ENCODE measurements at places on chromosomes 16 and 17.
A peak's percentile ranks its signal among the peaks of the same experiment; 100 is the strongest.

GRCh38 chr17:4090898-4091297 is 51.9 kb downstream of the ZZEF1 start:
- H3K4me1 ChIP-seq, result no peaks in the 10 kb centered on the region
- H3K27me3 ChIP-seq, result no peaks in the 10 kb centered on the region
- no peak overlapping the region for H3K27ac ChIP-seq

GRCh38 chr16:69239851-69240250 is 52.9 kb downstream of the SNTB2 start:
- H3K27ac ChIP-seq, result no peak overlapping the region
- no peak for DNase-seq
- no peak overlapping the region for H3K4me3 ChIP-seq
- peaks cover 3% of the 10 kb centered on the region for H3K4me1 ChIP-seq

- peaks cover 19% of the 10 kb centered on the region for H3K4me1 ChIP-seq
- no peaks in the 10 kb centered on the region for H3K27me3 ChIP-seq
- H3K36me3 ChIP-seq, result peaks cover 2% of the 10 kb centered on the region
- H3K27ac ChIP-seq, result no peak overlapping the region
- DNase-seq, result no peak
These were observed 72.7 kb downstream of the N4BP1 start for GRCh38 chr16:48537275-48537674.

GRCh38 chr16:26905336-26905735 is 161.4 kb upstream of the C16orf82 start:
- peak; percentile 44 for DNase-seq
- H3K36me3 ChIP-seq, result no peaks in the 10 kb centered on the region
- H3K4me3 ChIP-seq, result no peak overlapping the region
- no peaks in the 10 kb centered on the region for H3K27me3 ChIP-seq
- H3K27ac ChIP-seq, result no peak overlapping the region
- H3K4me1 ChIP-seq, result no peaks in the 10 kb centered on the region

- H3K4me1 ChIP-seq, result peaks cover 24% of the 10 kb centered on the region
- peak overlapping the region; percentile 93 for H3K27ac ChIP-seq
- no peak for DNase-seq
- H3K27me3 ChIP-seq, result no peaks in the 10 kb centered on the region
These were observed 5.2 kb downstream of the TBX4 start for GRCh38 chr17:61457226-61457983.

DNA sequence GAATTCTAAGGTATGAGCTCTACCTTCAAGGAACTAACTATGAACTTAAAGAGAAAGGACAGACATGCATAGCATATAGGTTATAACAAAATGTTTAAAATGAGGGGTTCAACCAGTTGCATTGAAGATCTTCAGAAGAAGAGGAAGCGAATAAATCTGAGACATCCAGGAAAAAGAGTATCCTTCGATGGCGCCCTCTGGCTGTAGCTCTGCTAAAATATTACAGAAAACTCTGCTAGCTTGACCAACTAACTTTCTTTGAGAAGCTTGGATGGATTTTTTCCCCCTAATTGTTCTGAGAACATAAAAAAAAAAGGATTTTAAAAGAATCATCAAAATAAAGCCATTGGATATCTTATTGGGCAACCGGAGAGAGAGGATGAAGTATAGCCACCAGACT is 659.9 kb upstream of the SOX9 start:
- no peaks in the 10 kb centered on the region for H3K36me3 ChIP-seq
- no peaks in the 10 kb centered on the region for H3K4me1 ChIP-seq

DNA sequence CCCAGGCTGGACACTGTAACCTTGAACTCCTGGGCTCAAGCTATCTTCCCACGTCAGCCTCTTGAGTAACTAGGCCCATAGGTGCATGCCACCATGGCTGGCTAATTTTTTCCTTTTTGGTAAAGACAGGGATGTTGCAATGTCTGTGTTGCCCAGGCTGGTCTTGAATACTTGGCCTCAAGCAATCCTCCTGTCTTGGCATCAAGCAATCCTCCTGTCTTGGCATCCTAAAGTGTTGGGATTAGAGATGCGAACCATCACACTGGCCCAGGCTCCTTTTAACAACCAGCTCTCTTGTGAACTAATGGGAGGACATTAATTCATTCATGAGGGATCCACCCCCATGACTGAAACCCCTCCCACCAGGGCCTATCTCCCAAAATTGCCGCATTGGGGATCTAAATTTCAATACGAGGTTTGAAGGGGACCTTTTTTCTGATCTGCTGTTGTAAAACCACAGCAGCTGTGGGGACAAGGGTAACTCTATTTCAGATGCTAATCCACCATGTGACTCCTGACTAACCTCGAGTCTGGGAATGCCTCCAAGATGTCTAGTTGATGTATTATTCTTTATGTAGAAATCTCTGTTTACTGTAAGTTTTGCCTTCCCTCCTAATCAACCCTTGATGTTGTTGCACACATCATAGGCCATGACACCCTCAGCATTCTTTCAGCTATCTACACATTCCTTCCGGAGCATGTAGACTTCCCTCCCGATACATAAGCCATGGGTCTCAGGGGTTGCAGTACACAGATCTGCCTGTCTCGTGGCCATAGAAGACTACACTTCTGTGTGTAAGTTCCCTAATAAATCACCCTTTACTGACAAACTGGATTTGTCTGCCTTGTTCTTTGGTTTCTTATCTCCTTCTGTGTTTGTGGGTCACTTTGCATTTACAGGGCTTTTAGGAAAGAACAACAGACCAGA is 37.6 kb downstream of the RNF112 start:
- peaks cover 5% of the 10 kb centered on the region for H3K27me3 ChIP-seq
- DNase-seq, result peak; percentile 98
- H3K4me3 ChIP-seq, result no peak overlapping the region
- peaks cover 20% of the 10 kb centered on the region for H3K4me1 ChIP-seq

DNA sequence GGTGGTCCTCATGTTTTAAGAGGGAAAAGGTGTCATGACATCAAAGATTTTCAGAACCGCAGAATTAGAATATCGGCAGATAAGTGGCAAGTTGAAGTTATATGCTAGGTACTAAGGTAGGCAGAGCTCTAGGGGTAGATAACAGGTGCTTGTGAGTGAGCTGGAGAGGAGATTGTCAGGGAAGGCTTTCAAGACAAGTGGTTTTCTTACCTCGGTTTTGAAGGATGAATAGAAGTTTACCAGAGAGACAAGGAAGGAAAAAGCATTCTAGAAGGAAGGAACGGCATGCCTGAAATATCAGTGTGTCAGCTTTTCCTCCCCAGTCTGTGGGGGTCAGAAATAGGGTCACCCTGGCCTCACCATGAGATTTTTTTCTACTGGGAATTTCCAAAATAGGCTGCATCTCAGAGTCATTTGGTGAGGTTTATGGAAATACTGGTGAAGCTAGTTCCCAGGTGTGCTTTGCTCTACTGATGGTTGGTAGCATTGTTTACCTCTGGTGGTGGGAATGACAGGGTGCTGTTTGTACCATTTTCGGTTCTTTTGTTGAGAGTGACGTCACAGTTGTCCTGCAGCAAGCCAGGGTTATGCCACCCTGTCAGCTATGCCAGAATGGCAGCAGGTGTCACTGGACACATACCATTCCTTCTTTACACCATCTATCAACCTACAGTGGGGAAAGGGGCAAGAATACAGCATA is 112.5 kb downstream of the MSI2 start:
- H3K4me1 ChIP-seq, result no peaks in the 10 kb centered on the region
- H3K27ac ChIP-seq, result no peak overlapping the region
- H3K36me3 ChIP-seq, result no peaks in the 10 kb centered on the region
- DNase-seq, result no peak

GRCh38 chr17:80005360-80006338 is 30.0 kb downstream of the TBC1D16 start:
- H3K4me3 ChIP-seq, result no peak overlapping the region
- no peaks in the 10 kb centered on the region for H3K27me3 ChIP-seq
- peak; percentile 38 for DNase-seq
- H3K4me1 ChIP-seq, result no peaks in the 10 kb centered on the region
- no peak overlapping the region for H3K27ac ChIP-seq

DNA sequence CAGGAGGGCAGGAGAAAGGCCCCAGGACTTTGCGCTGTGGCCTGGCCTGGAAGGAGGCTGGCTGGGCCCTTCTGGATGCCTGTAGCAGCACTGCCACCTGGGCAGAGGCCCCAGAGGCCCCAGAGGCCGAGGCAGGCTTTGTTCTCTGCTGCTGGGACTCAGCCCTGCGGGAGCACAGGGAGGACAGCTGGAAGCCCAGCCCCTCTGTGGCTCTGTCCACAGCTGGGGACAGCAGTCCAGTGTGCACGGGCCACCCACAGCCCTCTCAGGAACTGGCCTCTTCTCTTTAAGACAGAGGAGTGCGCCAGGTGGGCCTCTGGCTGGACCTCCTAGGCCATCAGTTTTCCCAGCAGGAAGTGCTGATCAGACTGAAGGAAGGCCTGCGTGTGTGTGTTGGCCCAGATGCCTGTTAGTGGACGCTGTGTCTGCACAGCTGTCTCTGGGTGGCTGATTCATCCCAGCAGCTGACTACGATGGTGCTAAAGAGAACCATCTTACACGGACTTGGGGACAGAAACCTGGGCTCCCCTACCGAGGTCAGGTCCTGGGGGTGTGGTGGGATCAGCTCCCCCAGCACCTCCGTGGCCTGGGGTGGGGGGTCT is 26.9 kb upstream of the ZNF750 start:
- no peaks in the 10 kb centered on the region for H3K27me3 ChIP-seq
- peaks cover 11% of the 10 kb centered on the region for H3K4me1 ChIP-seq

DNA sequence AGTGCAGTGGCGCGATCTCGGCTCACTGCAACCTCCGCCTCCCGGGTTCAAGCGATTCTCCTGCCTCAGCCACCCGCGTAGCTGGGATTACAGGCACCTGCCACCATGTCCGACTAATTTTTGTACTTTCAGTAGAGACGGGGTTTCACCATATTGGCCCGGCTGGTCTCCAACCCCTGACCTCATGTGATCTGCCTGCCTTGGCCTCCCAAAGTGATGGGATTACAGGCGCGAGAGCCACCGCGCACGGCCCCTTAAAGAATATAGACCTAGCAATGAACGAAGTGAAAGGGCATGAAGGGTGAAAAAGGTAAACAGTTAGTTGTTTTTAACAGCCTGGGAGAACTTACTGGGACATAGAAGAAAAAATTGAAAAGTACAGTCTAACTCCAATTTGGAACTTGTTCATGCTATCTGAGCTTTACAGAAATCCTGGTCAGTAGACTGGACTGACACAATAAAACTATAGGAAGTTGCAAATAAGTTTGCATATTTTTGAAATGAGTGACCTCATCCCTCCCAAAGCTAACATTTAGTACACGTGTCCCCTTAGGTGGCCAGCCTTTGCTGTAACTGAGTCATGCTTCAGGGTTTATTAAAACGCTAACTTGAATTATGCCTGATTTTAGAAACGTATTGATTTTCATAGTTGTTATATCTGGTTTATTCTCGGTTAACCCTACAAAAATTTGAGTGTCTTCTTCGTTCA is 1.8 kb downstream of the COG1 start:
- H3K36me3 ChIP-seq, result peaks cover 20% of the 10 kb centered on the region
- peak overlapping the region; percentile 17 for H3K4me3 ChIP-seq
- peak; percentile 74 for DNase-seq
- peaks cover 6% of the 10 kb centered on the region for H3K4me1 ChIP-seq
- H3K27me3 ChIP-seq, result no peaks in the 10 kb centered on the region

GRCh38 chr17:13102477-13102876 is 84.7 kb upstream of the ELAC2 start:
- H3K27ac ChIP-seq, result no peak overlapping the region
- no peak for DNase-seq
- no peak overlapping the region for H3K4me3 ChIP-seq
- H3K36me3 ChIP-seq, result no peaks in the 10 kb centered on the region

- H3K27ac ChIP-seq, result no peak overlapping the region
- H3K27me3 ChIP-seq, result peaks cover 16% of the 10 kb centered on the region
- DNase-seq, result no peak
- peak overlapping the region; percentile 52 for H3K4me3 ChIP-seq
- no peaks in the 10 kb centered on the region for H3K4me1 ChIP-seq
These were observed 6.9 kb downstream of the USP6 start for GRCh38 chr17:5122586-5123342.

GRCh38 chr16:72875291-72876031 is 172.5 kb downstream of the ZFHX3 start:
- H3K36me3 ChIP-seq, result peaks cover 2% of the 10 kb centered on the region
- no peak for DNase-seq
- no peak overlapping the region for H3K4me3 ChIP-seq
- H3K27ac ChIP-seq, result peak overlapping the region; percentile 55
- peaks cover 24% of the 10 kb centered on the region for H3K4me1 ChIP-seq

GRCh38 chr16:57533431-57534336 is 2.7 kb downstream of the CCDC102A start:
- no peak overlapping the region for H3K27ac ChIP-seq
- H3K4me3 ChIP-seq, result no peak overlapping the region
- H3K27me3 ChIP-seq, result no peaks in the 10 kb centered on the region

All from fibroblast of lung (primary cell).